ENCODE measurements at places on chromosomes 6 and 20.

GRCh38 chr20:48621376-48622078, 206.3 kb downstream of the PREX1 start:
- no peak for DNase-seq

GRCh38 chr6:16639684-16640480, 121.4 kb downstream of the ATXN1 start:
- DNase-seq, result peak; percentile 36

- no peak for DNase-seq
Observed at GRCh38 chr6:169244684-169245383, 8.8 kb downstream of the THBS2 start.

DNA sequence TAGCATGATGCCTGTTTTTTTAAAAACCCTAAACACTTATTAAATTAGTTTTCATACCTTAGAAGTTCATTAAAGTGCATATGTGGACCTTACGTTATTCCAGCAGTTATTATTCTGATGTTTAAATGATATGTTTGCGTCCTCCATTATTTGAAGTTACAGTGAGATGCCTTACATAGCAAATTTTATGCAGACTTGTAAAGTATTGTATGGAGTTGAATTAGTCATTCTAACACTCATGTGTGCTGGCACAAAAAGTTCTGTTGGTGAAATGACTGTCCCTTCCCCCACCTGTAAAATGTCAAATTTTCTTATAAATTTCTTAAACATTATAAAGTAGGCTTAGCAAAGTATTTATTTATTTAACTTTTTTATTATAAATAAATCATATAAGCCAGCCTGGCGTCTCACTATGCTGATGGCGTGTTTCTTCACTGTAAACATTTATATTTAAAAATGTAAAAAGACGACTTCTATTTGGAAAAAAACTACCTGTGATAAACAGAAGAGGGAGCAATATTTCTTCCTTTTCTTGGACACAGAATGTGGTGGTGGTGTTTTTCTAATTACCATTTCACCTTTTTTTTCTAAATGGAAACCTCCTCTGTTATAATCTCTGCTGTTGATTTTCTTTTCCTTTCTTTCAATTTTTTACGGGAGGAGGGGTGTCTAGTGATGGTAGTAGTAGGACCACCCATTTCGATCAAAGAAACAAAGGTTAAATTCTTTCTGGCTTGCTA, 155.4 kb downstream of the RFPL4B start:
- no peak for DNase-seq

DNA sequence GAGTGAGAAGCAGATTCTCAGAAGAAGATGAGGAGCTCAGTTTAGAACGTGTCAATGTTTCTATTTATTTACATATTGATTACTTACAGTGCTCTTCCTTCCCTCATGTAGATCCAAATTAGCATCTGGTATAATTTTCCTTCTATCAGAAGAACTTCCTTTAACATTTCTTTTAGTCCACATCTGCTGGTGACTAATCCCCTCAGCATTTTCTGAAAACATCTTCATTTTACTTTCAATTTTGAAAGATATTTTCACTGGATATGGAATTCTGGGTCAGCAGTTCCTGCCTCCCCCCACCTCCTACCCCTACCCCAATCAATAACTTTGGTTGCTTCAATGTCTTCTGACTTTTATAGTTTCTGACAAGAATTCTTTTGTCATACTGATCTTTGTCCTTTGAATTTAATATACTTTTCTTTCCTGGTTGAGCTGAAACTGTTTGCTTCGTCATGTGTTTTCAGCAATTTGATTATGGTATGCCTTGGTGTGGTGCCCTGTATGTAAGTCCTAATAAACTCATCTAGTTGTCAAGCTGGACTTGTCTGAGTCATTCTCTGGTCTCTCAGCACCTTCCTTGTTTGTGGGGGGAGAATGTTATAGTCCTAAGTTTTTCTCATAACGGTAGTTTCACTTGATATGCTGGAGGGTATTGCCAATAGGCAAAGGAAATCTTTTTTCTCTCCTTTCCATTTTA, 57.0 kb downstream of the SMPDL3A start:
- DNase-seq, result no peak

GRCh38 chr6:35722121-35722761, 14.6 kb upstream of the ARMC12 start:
- no peak for DNase-seq

GRCh38 chr6:65289491-65289890, 417.5 kb downstream of the EYS start:
- no peak for DNase-seq

DNA sequence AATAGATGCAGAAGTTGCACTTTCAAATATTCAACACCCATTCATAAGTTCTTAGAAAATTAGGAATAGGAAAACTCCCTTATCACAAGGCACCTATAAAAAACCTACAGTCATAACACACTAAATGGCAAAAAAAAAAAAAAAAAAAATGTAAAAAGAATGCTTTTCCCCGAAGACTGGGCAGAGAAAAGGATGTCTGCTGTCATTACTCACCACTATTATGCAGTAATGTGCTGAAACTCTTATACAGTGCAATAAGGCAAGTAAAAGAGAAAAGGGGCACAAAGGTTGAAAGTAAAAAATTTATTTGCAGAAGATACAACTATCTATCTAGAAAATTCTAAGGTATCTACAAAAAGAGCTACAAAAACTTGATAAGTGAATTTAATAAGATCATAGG, 607.8 kb upstream of the ARID1B start:
- DNase-seq, result no peak

DNA sequence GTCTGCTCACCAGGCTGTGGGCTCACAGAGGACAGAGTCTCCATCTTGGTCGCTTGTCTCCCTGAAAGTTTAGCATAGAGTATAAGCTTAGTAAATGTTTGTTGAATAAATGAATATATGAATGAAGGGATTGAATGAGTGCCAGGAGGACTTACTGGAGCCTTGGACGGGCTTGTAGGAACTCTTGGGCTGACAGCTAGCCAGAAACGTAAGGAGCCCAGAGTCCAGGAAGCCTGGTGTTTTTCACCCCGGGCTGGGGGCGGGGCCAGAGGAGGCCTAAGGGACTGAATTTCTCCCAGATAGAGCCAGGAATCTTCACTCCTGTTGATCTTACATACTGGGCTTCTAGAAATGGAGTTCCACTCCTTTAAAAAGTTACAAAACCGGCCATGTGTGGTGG, 68.5 kb upstream of the SRSF6 start:
- no peak for DNase-seq

- no peak for DNase-seq
Observed at GRCh38 chr6:154404791-154405400, 48.3 kb upstream of the IPCEF1 start.

DNA sequence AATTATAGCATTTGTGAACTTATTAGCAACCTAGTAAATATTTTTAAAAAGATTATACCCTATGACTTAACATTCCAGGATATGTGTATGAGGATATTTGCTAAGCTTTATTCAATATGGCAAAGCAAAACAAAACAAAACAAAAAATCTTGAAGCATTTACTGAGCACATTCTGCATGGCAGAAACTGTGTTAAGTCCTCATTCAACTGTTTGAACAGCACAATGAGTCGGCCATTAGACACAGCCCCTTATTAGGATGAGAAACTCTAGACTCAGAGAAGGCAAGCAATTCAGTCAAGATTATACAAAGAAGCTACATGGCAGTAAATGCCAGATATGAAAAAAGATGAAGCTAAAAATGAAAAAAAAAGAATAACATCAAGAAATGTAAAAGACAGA, 70.1 kb upstream of the IYD start:
- DNase-seq, result no peak

- no peak for DNase-seq
Observed at GRCh38 chr6:41593839-41594238, 44.4 kb upstream of the MDFI start.

- no peak for DNase-seq
Observed at GRCh38 chr20:8139899-8140298, 7.8 kb downstream of the PLCB1 start.

GRCh38 chr20:49181265-49181877, 6.8 kb downstream of the STAU1 start:
- DNase-seq, result no peak

- DNase-seq, result no peak
Observed at GRCh38 chr6:39669207-39669972, 55.8 kb downstream of the KIF6 start.
